GM12864 (cell line): ENCODE measurements at places on chromosomes 5 and 9.

DNA sequence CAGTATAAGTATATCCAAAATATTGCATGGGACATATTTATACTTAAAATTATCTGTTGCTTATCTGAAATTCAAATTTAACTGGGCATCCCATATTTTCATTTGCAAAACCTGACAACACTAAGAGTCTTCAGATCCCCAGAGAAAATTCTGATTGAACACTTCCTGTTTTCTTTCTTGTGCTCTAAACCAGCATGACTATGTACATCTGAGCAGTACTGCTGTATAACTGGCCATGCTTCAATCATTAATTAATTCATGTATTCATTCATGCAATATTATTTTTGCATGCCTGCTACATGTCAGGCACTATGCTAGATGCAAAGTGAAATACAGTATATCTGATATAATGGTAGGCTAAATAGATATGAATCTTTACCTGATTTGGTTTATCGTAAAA lies 461.2 kb downstream of the TLR4 start:
- DNase-seq: no peak

DNA sequence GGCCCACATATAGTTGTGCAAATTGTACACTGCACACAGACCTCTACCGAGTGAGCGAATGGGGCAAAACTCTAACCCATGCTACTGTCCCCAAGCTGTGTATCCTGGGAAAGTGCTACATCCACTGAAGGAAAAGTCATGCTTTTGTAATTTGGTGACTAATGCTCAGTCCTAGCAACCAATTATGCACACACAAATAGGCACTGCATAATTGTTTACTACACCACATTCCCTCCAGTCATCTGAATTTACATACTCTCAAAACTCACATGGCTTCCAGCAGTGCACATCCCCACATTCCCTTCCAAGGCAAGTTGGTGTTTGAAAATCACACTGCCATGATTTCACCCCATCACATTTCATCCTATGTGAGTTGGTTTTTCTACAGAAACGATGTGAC lies 125.9 kb upstream of the OSMR start:
- no peak for DNase-seq

- DNase-seq: no peak
Measured at GRCh38 chr9:32394381-32395049, 10.1 kb downstream of the ACO1 start.

- DNase-seq: peak; percentile 67
Measured at GRCh38 chr9:133335924-133336811, at the start of gene SURF6. Gene SURF6 (minus strand): TSS chr9:133336188. CDS start chr9:133336132, 56 bp downstream.

- no peak for DNase-seq
Measured at GRCh38 chr9:98873951-98874371, 66.5 kb downstream of the GALNT12 start.

DNA sequence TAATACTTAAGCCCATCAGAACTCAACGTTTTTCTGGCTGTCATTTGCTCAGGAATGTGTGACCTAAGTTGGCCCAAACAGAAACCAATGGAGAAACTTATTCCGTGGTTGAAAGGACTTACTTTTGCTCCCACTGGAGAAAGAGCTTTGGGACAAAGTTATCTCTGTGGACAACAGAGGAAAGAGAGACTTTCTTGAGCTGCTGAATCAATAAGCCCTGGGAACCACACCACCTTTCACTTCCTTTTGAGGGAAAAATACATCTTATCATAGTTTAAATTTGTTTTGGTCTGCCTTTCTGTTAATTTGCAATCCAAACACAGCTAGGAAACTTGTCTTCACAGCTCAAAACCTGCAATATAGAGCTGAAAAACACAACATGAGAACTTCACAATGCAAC lies 62.8 kb upstream of the VCAN start:
- no peak for DNase-seq

- no peak for DNase-seq
Measured at GRCh38 chr5:135587721-135588663, 9.2 kb upstream of the CXCL14 start.

DNA sequence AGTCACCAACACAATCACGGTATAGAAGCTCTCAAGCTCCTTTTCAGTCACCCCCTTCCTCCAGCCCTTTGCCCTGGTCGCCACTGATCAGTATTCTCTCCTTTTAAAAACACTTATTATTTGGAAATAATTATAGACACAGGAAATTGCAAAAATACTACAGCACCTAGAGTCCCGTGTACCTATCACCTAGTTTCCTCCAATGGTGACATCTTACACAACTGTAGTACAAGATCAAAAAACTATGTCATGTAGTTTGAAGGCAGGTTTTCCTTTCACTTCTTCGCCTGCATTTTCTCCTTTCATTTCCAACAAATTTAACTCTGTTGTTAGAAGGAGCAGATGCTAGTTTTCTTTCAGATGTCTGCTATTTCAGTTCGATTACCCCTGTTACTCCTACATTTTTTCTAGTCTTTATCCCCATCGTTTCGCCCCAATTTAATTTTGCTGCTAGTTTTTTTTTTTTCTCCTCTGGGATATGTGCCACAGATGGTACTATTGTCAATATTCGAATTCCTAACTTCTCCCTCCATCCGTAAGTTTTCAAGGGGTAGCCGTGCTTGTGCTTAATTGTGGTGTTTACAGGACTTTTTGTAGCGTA lies 612 bp upstream of the ATG10 start:
- peak; percentile 12 for DNase-seq

DNA sequence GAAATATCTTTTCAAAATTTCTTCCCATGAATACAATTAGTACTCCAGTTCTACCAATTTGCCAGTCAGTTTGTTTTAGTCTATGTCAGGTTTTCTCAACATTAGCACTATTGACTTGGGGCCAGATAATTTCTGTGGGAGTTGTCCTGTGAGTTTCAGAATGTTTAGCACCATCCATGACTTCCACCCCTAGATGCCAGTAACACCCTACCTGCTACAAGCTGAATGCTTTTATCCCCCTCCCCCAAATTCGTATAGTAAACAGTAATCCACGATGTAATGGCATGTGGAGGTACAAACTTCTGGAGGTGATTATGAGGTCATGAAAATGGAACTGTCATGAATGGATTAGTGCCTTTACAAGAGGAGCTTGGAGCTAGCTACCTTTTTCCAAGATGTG lies 420.0 kb downstream of the CDH18 start:
- DNase-seq: no peak

DNA sequence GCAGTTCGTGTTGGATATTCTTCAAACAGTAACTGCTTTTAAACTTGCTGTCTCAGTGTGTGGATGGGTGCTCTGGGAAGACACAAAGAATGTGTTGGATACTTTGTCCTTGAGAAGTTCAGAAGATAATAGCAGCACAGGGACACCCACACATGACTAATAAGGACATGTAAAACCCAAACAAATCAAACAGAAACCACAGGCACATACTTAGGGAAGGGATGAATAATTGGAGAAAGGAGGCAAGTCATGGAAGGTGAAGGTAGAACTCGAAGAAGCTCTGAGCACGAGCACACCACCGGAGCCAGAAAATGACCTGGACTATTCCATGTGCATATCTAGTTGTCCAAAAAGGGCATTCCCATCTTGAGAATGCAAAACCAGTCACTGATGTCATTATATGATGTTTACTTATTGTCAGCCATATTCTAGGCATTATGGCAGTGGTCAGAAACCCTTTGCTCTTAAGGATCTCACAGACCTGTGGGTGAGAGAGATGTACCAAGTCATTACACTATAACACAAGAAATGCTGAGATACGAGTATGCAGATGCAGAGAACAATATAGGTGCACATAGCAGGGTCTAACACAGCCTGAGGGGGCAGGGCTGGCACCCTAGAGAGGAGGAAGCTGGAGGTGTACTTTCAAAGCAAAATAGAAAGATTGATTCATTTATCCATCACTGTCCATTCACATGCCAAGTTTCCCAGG lies 152.9 kb downstream of the PIK3R1 start:
- DNase-seq: no peak
